ENCODE measurements at places on chromosomes 4 and X. TPM values are rescaled to one million over a fixed set of nuclear protein-coding genes. Genes with fewer than 3 reads are reported as not detected.
A peak's percentile ranks its signal among the peaks of the same experiment; 100 is the strongest.

GRCh38 chr4:97998203-97998602, 145.1 kb downstream of the STPG2 start:
- no peak for DNase-seq

- no peak for DNase-seq
Measured at GRCh38 chr4:8437281-8437680, 3.2 kb downstream of the ACOX3 start.

DNA sequence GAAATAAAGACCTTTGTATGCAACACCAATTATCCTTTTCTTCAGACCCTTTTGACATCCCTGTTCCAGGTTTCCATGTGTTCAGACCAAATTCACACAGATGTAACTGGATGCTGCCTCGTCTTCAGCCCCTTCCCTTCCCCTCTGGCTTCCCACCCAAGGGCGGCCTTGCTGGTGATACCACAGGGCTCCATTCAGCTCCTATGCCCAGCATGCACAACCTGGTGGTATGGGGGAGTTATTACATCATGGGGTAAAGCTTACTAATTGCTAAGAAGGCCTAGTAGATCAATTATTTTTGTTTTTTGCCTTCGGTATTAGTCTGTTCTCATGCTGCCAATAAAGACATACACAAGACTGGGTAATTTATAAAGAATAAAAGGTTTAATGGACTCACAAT, 317.0 kb upstream of the CXXC4 start:
- no peak for DNase-seq

- no peak for DNase-seq
Measured at GRCh38 chr4:87601361-87601760, 7.0 kb upstream of the DSPP start.

DNA sequence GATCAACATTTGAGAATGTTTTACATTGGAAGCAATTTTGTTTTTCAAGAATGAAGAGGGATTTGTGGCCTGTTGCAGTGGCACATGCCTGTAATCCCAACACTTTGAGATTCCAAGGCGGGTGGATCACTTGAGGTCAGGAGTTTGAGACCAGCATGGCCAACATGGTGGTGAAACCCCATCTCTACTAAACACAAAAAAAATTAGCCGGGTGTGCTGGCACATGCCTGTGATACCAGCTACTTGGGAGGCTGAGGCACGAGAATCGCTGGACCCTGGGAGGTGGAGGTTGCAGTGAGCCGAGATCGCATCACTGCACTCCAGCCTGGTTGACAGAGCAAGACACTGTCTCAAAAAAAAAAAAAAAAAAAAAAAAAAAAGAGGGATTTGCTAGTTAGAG, 127.8 kb downstream of the RPA4 start:
- DNase-seq: no peak

- no peak for DNase-seq
Measured at GRCh38 chr4:176259330-176260090, 9.5 kb downstream of the ASB5 start.

DNA sequence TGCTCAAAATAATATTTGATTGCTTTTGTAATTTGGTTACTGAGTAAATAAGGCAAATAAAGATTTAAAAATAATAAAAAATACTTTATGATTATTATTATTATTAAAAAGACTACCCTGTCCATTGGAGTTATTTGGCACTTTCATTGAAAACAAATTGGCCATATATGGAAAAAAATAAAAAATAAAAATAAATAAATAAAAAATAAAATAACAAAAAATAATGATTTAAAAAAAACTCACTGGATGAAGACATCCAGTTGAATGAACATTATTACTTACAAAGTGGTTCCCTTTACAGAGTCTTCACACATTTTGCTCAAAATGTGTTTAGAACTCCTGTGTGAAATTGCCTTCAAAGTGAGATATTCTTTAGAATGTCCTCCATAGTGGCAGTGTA, 141.3 kb upstream of the ANXA3 start:
- no peak for DNase-seq

DNA sequence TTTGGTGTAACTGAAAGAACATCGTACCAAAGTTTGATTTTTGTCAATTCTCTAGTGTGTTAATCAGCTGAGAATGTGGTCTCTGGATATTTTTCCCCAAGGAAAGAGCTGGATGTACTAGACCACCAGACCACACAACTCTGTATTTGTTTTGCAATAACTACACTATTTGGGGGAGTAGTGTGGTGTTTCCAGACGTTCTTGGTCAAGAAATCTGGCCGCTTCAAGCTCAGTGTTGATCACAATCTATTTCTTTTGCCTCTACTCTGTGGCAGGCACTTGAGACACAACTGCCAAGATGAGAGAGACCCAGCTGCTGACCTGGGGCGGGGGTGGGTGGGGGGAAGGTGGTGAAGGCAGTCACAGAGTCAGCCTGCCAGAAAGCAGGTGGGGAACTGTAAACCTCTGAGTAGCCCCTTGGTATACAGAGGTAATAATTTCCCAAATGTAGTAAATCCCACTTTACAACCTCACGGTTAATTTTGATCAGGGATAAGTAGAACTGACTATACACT, 30.6 kb downstream of the PTTG2 start:
- DNase-seq: no peak

DNA sequence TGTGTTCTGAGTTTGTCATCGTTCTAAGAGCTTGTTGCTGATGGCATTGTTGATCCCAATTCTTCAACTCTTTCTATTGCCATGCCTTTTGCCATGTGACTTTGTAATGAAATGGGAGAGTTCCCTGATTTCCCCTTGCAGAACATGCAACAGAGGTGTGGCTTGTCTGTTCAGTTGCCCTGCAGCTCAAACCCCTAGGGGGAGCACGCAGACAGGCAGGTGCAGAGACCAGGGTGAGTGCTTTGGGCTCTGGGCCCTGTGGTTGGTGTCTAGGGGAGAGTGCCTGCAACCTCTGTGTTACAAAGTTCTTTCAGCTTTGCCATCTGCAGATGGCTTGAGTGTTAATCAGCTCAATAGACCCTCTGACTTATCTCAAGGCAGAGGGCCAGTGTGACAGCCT, 332.7 kb downstream of the MID1IP1 start:
- DNase-seq: no peak

- DNase-seq: no peak
Measured at GRCh38 chr4:67721315-67721769, 20.4 kb upstream of the UBA6 start.

- DNase-seq: peak; percentile 81
Measured at GRCh38 chr4:148044089-148044911, 312.4 kb downstream of the ARHGAP10 start.

DNA sequence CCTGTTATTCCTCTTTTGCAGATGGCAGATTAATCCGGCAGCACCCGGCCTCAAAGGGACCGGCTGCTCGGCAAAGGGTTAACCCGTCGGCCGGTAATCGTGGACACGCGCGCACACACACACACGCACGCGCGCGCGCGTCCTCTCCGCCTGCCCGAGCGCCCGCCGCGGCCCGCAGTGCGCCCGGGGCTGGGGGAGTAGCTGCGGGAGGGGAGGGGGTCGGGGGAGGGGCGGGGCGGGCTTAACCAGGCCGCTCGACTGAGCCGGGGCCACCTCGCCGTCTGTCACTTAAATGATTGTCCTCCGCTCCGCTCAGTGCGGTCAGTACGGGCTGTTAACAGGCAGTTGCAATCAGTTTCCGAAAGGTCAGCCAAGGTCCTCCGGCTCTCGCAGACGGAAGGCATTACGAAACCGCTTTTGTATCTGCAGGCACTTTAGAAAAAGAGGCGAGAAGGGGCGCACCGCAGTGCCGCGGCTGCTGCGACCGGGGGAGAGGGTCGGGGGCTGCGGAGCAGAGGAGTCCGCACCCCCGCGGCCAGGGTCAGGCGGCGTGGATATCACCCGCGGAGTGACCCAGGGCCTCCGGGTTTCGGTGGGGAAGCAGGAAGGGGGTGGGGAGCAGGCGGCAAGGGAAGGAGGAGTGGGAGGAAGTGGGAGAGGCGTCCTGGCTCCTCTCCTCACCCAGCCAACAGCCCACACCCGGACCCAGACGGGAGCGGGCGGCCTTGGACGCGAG, 57.3 kb upstream of the BCOR start:
- peak; percentile 80 for DNase-seq

GRCh38 chr4:154487145-154487544, 4.5 kb downstream of the DCHS2 start:
- DNase-seq: no peak

DNA sequence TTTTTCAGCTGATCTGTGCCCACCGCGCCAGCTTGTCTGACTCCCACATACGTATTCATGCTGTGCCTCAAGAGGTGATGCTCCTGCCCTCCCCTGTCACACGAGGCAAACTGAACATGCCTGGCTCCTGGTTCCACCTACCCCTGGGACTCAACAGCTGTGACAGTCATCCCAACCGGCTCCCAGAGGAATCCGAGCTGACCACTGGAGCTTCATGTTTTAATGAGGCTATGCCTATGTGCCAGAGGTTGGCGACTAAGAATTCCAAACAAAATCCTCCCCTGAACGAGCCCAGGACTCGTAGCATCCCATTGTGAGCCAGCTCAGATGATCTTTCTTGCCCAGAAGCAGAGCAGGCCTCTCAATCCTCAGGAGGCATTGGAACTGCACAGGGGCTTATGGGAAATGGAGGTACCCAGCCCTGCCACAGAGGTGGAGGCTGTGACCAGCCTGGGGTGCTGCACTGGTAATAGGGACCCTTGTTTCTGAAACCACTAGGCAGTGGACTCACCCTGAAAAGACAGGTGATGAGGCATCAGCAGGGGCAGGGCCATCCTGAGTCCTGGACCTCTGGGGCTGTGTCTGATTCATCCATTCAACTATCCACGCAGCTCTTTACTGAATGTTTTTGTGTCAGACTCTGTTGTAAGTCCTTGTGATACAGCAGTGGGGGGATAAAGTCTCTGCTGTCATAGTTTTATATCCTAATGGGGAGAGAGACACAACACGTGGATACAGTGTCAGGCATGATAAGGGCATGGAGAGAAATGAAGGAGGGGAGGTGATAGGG, 325.0 kb downstream of the EVC2 start:
- DNase-seq: no peak

DNA sequence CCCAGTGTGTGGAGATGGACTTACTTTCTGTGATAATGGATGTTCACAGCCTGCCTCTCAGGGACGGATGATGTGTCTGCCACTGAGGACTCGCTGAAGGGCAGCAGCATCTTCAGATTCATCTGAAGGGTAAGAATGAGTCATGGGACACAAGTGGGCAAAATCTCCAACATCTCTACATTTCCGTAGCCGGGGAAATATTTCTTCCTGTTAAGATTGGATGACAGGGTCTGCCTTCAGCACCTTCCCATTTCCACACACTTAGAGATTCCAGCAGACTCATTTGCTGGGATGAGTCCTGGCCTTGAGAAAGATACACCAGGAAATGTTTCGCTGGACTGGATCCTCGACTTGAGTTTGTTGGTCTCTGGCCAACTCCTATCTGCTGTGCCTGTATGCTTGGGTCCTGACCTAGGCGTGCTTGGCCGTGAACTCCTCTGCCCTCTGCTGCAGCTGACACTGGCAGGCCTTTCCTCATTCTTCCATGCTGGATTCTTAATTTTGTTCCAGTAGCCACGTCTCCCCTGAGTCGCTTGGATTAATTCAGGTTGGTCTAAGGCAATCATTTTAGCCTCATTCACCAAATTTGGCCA, 46.5 kb upstream of the SOD3 start:
- no peak for DNase-seq

DNA sequence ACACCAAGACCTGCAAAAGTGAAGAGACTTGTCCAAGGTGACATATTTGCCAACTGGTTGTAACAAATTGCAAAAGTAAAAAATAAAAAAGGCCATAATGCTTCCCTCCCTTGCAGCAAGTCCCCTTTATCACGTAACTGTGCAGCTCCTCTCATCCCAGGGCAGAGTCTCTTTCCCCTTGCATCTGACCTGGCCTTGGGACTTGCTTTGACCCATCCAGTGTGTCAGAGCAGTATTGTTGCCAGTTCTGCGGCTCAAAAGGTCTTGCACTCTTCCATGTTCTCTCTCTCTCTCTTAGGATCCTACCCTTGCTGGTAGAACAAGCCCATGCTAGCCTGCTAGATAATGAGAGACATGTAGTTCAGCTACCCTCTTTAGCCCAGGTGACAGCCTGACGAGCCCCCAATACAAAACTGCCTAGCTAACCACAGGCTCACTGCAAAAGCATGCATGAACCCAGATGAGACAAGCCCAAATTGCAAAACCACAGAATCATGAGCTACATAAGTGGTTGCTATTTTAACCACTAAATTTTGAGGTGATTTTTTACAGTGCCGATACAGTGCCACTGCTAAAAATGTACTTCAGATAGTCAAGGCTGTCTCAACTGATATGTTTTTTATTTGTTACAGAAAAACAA, 289.5 kb upstream of the PPARGC1A start:
- no peak for DNase-seq

DNA sequence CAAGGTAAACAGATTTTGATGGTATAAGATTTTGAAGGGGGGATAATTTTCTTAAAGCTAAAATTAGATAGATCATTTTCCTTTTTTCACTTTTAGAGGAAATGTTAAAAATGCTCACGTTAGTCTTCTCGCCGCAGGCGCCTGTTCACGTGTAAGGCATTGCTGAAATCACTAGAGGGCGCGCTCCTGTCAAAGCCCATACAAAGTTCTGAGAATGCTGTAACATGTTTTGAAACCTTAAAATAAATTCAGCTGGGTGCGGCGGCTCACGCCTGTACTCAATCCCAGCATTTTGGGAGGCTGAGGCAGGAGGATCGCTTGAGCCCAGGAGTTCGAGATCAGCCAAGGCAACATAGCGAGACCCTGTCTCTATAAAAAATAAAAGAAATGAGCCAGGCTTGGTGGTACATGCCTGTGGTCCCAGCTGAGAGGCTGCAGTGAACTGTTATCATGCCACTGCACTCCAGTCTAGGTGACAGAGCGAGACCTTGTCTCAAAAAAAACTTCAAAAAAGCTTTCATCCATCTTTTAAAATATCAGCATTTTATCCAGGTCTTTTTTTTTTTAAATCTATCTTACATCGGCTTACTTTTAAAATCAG, 138.0 kb downstream of the RBMX2 start:
- DNase-seq: no peak

- DNase-seq: no peak
Measured at GRCh38 chr4:602559-602942, 22.8 kb upstream of the PDE6B start.

GRCh38 chrX:71225009-71225408, 2.0 kb downstream of the GJB1 start:
- DNase-seq: no peak

DNA sequence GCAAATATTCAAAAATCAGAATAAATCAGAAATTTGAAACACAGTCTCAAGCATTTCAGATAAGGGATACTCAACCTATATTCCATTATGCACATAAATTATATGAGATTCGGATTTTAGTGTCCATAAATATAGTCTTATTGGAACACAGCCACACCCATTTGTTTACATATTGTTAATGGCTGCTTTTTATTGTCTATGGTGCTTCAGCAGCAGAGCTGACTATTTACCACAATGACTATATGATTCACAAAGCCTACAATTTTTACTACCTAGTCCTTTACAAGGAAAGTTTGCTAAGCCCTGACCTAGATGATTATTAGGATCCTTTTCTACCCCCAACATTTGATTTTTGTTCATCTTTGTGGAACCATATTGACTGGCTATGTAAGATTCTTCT, 63.9 kb downstream of the IL1RAPL1 start:
- no peak for DNase-seq

GRCh38 chr4:6910340-6910959, 824 bp downstream of the TBC1D14 start:
- no peak for DNase-seq

Gene MGARP
- total RNA-seq: 0.27 TPM

Gene LRCH2
- 1.4 TPM for total RNA-seq

Gene SPANXD
- total RNA-seq: not detected

Gene SOX3
- not detected for total RNA-seq

Gene PRRG1
- total RNA-seq: 15.9 TPM

Gene ITIH6
- total RNA-seq: not detected

Gene GPAT3
- 33.8 TPM for total RNA-seq

Gene PCSK1N
- total RNA-seq: not detected

Gene GPC4
- total RNA-seq: 9.9 TPM

All from Right ventricle myocardium inferior (tissue), 1 donor.